NCI-H2081 treated with DMSO at 0.1 percent for 48 hours (cell line): ENCODE measurements at places on chromosomes 6 and 20.

- DNase-seq, result no peak
Observed at GRCh38 chr20:47765691-47766594, 19.3 kb downstream of the SULF2 start.

DNA sequence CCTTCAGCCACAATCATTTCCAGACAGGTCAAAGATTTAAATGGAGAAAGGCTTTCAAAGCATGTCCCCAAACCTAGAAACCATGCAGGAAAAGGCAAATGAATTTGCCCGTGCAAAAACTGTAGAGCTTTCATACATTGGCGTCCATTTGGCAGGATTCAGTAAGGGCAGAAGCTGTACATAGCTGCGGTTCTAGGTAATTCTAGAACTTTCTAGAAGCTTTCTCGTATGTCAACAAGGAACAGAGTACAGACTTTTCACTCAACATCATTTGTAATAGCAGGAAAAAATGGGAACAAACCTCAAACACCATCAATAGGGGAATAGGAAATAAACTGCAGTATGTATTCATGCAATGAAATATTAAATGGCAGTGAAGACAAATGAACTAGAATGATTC is 11.1 kb upstream of the MAPK13 start:
- no peak for DNase-seq

DNA sequence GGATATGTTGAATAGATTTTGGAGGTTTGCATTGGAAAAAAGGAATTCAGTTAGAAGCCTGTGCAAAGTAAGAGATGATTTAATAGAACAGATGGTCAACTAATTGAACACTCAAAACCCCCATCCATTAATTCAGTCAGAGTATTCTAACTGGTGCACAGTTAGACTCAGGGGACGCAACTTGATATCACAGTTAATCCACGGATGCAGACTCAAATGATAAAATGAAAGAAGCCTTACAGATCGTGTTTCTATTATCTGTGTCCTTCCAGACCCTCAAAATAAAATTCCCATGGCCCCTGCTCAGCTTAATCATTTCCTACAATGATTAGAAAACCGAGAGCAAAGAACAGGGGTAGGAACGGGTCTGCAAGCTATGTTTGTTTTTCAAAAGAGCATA is 45.4 kb upstream of the DTNBP1 start:
- DNase-seq, result no peak

DNA sequence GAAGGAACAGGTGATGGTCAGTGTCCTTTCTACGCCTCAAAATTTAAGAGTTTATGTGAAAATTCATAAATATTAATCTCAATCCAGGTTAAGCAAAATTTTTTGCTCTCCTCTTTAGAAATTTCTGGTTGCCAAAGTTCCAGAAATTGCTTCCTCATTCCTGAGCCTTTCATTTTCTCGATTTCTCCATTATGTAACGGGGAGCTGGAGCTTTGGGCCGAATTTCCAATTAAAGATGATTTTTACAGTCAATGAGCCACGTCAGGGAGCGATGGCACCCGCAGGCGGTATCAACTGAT is 35.8 kb upstream of the PRND start:
- no peak for DNase-seq

DNA sequence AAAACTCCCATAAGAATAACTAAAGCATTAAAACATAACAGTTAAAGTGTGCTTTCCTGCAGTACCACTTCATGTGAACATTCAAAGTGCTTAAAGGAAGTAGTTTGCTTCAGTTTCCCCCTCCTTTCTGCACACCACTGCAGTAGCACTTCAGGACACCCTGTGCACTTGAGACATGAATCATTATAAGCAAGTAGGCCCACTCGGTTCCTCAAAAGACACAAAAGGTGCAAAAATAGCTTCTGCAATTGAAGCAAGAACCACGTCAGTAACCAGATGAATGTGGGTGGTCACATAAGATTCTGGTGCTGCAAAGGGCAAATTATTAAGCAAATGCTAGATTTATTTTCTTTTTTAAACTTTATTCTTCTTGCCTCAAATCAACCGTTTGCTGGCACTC is 160.6 kb downstream of the HIVEP2 start:
- no peak for DNase-seq
